ENCODE measurements at places on chromosomes 7 and 10.

DNA sequence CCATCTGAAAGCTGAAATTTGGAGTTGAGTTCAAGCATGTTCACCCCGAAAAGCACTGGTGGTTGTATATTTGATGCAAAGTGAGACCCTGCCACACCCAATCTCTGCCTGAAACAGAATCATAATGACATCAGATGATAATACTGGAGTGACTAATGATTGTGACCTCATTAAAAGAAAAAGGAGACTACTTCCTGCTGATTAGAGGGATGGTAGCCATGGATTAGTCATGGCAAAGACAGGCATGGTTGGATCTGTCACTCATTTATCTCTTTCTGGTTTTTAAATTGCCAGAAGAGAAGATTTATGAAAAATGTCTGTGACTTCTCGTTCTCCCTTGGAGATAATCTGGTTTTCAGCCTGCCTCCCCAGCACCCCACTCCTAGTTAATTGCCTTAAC is 101.2 kb downstream of the BAMBI start:
- no peak for DNase-seq

DNA sequence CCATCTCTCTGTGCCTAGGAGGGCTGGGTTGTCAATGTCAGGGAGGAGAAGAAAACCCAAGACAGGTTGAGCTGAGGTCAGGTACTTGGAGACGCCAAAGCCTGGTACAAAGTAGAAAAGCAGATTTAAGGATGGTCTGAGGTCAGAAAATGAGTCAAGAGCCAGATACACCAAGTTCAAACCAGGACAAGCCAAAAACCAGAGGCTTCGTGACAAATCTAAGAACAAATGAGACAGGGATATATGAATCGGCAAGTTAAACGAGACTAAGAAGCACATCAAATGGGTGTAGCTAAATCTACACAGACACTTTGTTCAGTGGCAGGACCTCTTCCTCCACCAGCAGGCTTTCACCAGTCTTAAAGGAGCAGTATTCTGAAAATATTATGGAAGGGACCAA is 34.2 kb downstream of the C7orf33 start:
- no peak for DNase-seq

GRCh38 chr10:61627266-61627665 is 35.5 kb upstream of the CABCOCO1 start:
- DNase-seq = no peak

DNA sequence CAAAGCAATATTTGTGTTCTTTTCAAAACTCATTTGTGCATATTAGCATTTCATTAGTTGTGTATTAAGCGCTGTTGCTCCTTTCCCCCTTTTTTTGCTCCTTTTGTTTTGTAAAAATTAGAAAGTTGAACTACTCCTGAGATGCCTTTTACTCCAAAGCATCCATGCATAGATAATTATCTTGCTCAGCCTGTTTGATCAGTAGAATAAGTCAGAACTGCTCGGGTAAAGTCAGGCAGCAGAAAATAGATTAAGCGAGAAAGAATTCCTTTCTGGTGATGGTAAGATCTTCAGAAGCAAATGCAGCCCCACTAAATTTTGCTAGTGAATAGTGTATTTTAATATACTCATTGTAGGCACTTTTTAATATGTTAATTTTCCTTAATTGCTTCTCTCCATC is 227.1 kb downstream of the TEX36 start:
- DNase-seq = no peak

DNA sequence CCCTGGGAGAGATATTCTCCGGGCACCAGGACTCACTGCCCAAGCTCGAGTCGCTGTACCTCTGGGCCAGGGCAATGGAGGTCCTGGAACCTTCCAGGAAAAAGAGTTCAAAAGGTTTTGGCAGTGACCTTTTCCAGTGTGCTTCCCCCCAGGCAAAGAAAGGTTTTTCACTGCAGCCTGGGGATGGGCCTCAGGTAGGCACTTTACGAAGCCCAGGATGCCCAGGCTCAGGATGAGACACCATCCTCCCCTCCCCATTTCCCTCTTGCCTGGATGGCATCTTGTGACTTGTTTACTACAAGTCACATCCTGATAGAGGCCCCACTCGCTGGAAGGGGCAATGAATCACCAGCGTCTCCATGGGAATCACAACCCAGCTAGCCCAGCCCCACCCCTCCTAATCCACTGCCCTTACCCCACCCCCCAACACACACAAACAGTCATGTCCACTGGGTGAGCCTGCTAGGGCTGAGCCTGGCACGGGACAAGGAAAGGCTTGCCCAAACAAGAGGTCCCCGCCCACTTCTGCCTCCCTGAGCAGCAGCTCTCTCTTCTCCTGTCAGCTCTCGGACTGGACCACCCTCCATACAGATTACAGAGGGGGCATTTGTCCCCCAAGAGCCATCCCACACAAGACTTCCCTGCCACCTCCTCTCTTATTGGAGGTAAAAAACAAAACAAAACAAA is 93.8 kb upstream of the SMNDC1 start:
- no peak for DNase-seq

DNA sequence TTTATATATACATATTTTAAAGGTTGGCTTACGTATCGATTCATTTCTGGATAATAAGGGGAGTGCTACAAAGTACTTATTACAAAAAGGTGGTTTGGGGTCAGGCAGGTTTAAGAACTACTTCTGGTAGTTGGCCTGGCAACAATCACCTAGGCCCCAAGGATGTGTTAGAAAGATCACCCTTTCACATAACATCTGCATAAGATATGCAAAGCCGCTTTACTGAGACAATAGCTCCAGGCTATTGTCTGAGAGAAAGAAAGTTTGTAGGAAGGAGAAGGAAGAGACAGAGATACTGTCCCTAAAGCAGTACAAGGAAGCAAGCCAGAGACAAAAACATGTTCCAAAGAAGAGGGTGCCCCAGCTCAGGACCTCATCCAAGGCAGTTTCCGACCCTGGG is 6.2 kb downstream of the PAXIP1 start:
- no peak for DNase-seq

GRCh38 chr7:7920481-7920880 is 48.1 kb upstream of the GLCCI1 start:
- no peak for DNase-seq

- DNase-seq = no peak
These were observed 245.9 kb upstream of the PHYHIPL start for GRCh38 chr10:58930500-58930899.

GRCh38 chr7:24725554-24726241 is 31.6 kb downstream of the GSDME start:
- DNase-seq = no peak
